T-helper 2 cell (primary cell): ENCODE measurements at places on chromosomes 2 and 18.

- no peak for DNase-seq
Measured at GRCh38 chr2:187775196-187775595, 221.0 kb upstream of the TFPI start.

- no peak for DNase-seq
Measured at GRCh38 chr2:150146879-150147278, 340.6 kb downstream of the RND3 start.

GRCh38 chr2:47301277-47301618 is 101.7 kb upstream of the MSH2 start:
- DNase-seq, result no peak

GRCh38 chr2:191957996-191958860 is 111.3 kb upstream of the CAVIN2 start:
- no peak for DNase-seq

- DNase-seq, result no peak
Measured at GRCh38 chr2:150625303-150625702, 137.8 kb upstream of the RND3 start.

DNA sequence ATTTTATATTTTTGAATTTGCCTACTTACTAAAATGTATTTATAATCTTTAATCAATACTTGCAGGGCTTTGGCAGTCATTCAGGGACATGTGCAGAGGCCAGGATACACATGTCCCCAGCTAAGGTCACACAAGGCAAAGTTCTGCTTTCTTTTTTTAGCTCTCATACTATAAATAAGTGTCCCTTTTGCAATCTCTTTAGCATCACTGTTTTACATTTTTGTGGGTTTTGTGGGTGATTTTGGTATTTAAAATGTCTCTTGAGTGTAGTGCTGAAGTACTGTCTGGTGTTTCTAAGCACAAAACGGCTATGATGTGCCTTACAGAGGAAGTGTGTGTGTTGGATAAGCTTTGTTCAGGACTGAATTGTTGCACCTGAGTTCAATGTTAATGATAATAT is 309.0 kb upstream of the GULP1 start:
- DNase-seq, result no peak

GRCh38 chr2:70967189-70967588 is 11.2 kb upstream of the ANKRD53 start:
- DNase-seq, result no peak

GRCh38 chr18:42929857-42930256 is 185.6 kb downstream of the RIT2 start:
- DNase-seq, result no peak

GRCh38 chr2:11553661-11554398 is 20.0 kb downstream of the GREB1 start:
- no peak for DNase-seq

DNA sequence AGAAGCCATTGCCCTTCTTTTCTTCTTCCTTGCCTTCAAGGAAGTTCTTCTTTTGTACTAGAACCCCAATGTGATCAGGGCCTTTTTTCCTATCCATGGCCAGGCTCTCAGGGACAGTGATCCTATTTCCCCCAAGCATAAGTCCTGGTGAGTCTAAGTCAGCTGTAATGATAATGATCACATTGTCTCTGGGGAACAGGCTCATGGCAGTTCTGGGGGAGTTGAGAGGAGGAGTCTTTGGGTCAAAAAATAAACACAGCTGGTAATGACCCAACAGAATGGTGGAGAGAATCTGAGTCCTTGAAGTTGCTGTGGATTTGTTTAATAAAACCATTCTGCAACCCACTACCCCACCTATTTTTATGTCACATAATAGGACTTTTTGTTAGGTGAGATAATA is 96.6 kb downstream of the SOCS6 start:
- DNase-seq, result no peak

- no peak for DNase-seq
Measured at GRCh38 chr2:239769554-239770245, 255.4 kb downstream of the NDUFA10 start.

GRCh38 chr2:11692966-11693521 is 23.0 kb upstream of the NTSR2 start:
- DNase-seq, result peak; percentile 66

DNA sequence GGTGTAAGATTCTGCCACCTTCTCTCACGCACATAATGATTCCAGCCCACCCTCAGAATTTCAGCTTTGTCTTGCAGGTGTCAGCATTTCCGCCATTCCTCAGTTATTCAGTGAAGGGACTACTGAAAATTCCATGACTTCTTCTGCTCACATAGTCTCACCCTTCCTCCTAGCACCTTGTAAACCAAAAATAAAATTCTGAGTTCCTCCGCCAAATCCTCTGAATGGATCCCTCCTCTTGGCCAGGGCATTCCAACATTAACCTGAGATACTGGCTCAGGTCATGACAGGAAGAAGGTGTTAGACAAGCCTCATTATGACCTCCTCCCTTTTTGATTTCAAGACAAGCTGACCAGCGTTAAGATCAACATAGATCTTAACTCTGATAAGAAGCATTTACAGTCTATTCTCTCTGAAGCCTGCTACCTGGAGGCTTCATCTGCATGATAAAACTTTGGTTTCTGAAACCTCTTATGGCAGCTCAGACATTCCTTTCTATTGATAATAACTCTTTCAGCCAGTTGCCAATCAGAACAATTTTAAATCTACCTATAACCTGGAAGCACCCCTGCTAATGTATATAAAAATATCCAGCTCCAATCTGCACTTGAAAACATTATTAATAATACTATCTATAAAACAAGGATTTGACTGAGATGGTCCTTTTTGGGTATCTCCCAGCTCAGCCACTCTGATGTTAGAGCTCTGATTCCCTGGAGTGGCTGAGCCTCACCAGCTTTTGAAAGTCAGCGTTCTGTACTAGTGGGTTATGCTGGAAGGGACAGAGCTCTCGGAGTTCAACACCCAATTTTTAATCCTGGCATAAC is 136.4 kb upstream of the APCDD1 start:
- no peak for DNase-seq

DNA sequence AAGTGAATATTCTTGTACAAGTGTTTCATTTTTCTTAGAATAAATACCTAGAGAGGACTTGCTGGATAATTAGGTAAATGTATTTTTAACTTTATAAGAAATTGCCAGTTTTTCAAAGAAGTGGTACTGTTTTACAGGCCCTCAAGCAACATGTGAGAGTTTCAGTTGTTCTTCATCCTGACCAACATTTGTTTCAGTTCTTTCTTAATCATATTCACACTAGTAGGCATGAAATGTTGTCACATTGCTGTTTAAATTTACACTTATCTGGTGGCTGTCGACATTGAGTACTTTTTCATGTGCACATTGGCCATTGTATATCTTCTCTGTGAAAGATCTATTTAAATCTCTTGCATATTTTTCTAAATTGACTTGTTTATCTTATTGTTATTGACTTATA is 178.1 kb downstream of the ACOXL start:
- no peak for DNase-seq

DNA sequence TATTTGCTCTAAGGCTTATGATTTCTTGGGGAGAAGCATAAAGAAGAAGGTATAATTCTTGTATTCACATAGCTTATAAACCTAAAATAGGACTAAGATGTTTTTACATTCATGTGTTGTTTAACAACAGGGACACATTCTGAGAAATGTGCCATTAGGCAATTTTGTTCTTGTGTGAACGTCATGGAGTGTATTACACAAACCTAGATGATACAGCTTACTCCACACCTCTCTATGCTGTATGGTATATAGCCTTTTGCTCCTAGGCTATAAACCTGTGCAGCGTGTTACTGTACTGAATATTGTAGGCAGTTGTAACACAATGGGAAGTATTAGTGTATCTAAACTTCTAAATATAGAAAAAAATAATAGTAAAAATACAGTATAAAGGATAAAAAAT is 92.1 kb downstream of the PHLPP1 start:
- no peak for DNase-seq

GRCh38 chr2:163877316-163877715 is 141.5 kb upstream of the FIGN start:
- DNase-seq, result no peak

- no peak for DNase-seq
Measured at GRCh38 chr2:8594731-8595427, 87.0 kb upstream of the ID2 start.

DNA sequence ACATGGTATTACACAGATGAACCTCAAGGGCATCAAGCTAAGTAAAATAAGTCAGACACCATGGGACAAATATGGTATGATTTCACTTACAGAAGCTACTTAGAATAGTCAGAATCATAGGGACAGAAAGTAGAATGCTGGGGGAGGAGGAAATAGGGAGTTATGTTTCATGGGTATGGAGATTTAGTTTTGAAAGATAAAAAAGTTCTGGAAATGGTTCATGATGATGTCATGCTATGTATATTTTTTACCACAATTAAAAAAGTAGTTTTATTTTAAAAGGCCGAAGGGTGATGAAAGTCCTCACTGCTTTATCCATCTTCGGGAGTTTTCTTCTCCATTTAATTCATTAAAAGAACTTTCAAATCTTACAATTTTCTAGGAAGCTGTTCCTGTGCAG is 181.9 kb downstream of the CALCRL start:
- DNase-seq, result no peak

DNA sequence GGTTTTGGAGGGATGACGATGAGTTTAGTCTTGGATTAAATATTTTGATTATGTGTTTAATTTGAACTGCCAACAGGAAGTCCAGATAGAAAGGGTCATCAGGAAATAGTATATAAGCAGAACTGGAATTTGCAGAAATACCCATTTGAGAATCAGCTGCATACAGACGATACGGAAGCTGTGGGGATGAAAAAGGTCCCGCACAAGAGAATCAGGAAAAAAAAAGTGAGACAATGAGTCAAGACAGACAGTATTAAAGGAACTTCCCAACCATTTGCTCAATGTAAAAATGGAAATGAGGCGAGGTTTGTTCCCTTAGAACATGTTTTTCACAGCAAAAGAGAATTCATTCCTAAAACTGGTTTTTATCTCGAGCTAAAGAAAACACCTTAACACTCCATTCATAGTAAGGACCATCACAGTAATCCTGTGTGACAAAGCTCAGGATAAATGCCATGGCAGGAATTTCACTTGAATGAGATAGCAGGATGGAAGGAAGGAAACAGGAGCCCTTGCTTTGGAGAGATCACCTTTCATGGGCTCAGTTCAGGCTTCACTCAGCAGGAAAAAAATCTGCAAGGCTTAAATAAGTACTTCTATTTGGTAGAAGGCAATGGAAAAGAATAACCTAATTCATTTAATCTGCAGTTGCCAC is 29.3 kb downstream of the BCL2 start:
- no peak for DNase-seq

DNA sequence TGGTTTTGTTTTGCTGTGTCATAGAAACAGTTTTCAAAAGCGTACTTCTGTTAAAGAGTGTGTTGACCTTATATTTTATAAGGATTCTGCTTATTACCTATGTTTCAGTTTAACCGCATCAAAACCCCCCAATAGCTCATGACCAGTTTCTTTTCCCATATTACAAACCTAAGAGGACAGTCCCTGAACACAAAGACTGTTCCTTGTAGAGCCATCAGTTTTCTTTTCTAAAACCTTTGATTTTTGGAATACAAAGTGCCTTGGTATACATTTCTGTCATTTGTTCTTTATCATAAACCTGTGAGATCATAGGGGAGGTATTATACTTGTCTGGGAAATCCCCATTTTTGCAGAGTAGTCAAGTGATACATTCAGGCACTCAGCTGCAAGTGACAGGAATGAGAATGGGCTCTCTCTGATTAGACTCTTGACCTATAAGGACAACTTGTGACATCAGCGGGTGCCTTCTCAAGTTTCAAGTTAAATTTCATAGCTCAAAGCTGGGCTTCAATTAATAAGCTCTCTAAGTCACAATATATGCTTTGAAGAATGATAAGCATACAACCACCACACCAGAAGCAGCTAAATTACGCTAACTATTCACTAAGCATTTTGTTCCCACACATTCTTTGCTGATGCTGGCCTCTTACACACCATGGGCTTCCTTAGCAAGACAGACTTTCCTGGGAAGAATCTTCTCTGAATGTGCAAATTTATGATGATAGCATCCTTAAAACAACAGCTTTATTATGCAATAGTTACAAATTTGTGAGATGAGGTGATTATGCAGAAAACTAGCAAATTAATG is 97.5 kb upstream of the CD302 start:
- no peak for DNase-seq

GRCh38 chr2:15241201-15241600 is 319.9 kb downstream of the NBAS start:
- DNase-seq, result no peak

DNA sequence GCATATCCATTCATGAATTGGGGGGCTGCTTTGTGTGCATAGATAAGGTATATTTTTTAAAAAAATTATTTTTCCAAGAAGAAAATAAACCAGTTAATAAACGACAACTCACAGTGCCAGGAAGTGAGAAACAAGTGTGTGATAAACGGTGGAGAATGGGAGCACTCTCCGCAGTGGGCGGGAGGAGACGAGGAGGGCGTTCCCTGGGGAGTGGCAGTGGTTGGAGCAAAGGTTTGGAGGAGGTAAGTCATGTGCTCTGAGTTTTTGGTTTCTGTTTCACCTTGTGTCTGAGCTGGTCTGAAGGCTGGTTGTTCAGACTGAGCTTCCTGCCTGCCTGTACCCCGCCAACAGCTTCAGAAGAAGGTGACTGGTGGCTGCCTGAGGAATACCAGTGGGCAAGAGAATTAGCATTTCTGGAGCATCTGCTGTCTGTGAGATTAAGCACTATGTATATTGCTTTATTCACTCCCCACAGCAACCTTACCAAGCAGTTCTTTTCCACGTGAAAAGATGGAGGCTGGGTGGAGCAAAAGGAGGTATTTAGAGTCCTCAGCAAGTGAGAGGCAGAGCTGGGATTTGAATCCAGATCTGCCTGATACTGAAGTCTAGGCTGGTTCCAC is 27.0 kb upstream of the CASP8 start:
- DNase-seq, result peak; percentile 86

DNA sequence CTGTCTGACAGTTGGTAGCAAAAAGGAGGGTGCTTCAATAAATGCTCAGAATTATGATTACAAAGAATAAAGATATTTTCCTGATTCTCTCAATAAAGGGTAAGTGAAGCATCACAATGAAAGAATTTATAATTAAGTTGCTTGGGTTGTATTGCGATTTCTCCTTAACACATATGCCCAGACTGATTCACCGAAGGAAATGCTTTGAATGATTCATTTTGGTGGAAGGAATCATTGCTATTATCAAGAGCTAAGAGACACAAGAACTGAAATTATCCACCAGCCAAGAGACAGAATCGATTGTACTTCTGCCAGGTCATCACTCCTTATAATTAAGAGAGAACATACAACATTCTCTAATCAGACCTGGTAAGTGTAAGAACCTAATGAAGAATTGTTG is 301.4 kb downstream of the NR4A2 start:
- DNase-seq, result no peak

GRCh38 chr2:10084223-10084865 is 4.1 kb upstream of the CYS1 start:
- DNase-seq, result no peak

GRCh38 chr2:40451918-40452605 is at the start of gene SLC8A1:
Gene SLC8A1 (minus strand): TSS chr2:40452090.
- DNase-seq, result no peak

- DNase-seq, result no peak
Measured at GRCh38 chr2:112085916-112086669, 31.0 kb downstream of the TMEM87B start.

GRCh38 chr2:3126171-3126910 is 251.3 kb downstream of the EIPR1 start:
- no peak for DNase-seq
